ENCODE measurements at places on chromosomes 6 and 20.
A peak's percentile ranks its signal among the peaks of the same experiment; 100 is the strongest.

DNA sequence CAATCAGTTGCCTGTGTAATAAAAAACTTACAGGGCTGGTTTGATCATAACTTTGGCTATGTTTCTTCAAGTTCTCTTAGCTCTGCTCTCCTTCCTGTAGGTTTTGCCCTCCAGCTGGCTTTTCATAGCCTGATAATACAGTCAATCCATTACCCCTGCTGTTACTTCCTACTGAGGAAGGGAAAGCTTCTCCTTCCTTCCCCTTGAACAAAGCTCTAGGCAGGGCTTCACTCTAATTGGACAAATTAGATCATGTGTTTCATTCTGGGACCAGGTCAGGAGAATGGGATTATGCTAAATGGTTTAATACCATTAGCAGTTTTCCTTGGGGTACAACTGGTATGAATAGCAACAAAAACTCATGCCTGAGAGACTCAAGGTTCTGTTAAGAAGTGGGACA, 106.8 kb upstream of the MCHR2 start:
- H3K27me3 ChIP-seq: no peaks in the 10 kb centered on the region
- no peak for DNase-seq
- H3K4me1 ChIP-seq: peaks cover 7% of the 10 kb centered on the region
- no peaks in the 10 kb centered on the region for H3K36me3 ChIP-seq
- no peak overlapping the region for H3K27ac ChIP-seq
- H3K4me3 ChIP-seq: no peak overlapping the region

GRCh38 chr6:15948930-15949900, 179.7 kb upstream of the MYLIP start:
- H3K27ac ChIP-seq: no peak overlapping the region
- H3K27me3 ChIP-seq: no peaks in the 10 kb centered on the region
- no peak for DNase-seq

DNA sequence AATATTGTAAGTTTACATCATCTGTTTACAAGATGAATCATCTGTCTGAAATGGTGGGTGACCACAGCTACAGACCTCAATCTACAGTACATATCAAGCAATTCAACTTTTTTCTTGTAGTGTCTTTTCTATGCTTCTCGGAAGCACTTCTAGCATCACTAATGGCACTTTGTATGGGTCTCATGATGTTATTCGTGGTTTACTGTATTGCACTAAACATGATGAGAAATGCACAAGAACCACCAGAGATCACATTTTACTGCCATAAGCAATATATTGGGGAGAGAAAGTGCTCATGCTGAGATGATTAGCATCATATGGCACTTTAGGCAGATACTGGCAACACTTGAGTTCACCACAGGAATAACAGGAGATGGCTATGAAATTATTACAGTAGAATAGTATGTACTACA, 15.4 kb upstream of the BTBD3 start:
- H3K4me1 ChIP-seq: peaks cover 5% of the 10 kb centered on the region
- no peaks in the 10 kb centered on the region for H3K36me3 ChIP-seq
- H3K27me3 ChIP-seq: no peaks in the 10 kb centered on the region
- no peak for DNase-seq
- H3K27ac ChIP-seq: no peak overlapping the region

DNA sequence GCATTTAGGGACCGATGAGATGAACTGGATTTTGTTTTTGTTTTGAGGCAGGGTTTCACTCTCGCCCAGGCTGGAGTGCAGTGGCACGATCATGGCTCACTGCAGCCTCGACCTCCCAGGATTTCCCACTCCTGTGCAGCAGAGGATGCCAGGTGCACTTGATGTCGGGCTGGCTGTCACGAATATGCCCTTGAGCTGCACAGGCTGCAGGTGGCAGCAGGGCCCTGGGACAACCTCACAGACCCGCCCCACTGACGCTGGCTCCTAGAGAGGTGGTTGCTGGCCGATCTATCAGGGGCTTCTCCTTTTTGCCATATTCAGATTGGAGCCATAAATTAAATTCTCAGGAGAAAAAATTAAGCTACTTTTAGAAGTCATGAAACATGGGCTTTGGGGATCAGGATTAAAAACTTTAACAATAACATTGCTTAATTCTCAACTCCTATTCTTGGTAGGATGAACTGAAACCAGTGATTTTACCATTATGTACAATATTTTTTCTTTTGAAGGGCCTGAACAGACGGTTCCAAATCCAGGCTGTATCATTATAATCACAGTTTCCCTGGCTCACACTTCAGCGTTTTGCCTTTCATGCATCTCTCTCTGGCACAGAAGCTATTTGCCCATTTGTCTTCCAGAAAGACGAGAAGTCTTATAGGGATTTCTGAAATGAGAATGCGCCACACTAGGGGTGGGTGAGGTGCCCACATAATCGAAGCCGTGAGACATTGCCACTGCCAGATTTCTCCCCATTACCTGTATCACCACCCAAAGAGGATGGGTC, 32.4 kb downstream of the NQO2 start:
- no peak overlapping the region for H3K27ac ChIP-seq
- peaks cover 8% of the 10 kb centered on the region for H3K4me1 ChIP-seq
- DNase-seq: no peak
- H3K4me3 ChIP-seq: no peak overlapping the region
- H3K36me3 ChIP-seq: no peaks in the 10 kb centered on the region

DNA sequence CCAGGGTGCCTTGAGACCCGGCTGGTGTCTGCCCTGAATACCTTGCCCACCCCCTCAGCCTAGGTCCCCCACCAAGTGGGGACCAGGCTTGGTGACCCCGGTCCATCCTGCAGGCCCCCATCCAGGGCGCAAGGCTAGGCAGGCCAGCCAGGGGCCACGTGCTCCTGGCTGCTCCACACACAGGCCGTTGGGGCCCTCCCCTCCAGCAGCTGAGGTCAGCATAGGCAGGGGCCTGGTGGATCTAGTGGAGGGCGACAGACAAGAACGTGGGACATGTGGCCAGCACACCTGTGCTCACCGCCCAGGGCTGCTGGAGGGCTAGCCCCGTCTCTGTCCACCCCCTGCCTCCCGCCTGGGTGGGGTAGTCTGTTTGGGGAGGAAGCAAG, 7.5 kb upstream of the HRH3 start:
- no peaks in the 10 kb centered on the region for H3K36me3 ChIP-seq
- H3K27me3 ChIP-seq: peaks cover 3% of the 10 kb centered on the region
- DNase-seq: no peak
- H3K4me3 ChIP-seq: no peak overlapping the region
- no peak overlapping the region for H3K27ac ChIP-seq

DNA sequence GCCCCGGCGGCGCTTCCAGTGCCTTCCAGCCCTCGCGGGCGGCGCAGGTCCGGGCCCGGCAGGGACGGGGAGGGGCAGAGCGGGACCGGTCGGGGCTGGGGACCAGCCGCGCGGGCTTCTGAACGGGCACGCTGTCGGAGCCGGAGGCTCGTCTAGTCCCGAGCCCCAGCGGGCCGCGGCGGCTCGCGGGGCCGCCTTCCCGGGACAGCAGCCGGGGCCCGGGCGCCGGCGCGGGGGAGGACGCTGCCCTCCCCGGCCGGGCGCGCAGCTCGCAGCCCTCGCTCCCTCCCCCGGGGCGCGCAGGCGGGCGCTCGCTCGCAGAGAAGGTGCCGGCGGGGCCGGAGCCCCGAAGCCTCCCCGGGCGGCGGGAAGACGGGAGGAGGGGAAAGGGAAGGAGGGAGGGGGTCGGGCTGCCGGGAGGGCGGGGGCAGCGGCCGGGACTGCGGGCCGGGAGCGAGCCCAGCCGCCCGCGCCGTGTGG, 696 bp upstream of the SIRPA start:
- H3K27ac ChIP-seq: no peak overlapping the region
- DNase-seq: peak; percentile 39

GRCh38 chr6:118902726-118903125, 8.8 kb downstream of the ASF1A start:
- no peak for DNase-seq
- no peaks in the 10 kb centered on the region for H3K27me3 ChIP-seq
- H3K27ac ChIP-seq: no peak overlapping the region
- H3K4me3 ChIP-seq: no peak overlapping the region

DNA sequence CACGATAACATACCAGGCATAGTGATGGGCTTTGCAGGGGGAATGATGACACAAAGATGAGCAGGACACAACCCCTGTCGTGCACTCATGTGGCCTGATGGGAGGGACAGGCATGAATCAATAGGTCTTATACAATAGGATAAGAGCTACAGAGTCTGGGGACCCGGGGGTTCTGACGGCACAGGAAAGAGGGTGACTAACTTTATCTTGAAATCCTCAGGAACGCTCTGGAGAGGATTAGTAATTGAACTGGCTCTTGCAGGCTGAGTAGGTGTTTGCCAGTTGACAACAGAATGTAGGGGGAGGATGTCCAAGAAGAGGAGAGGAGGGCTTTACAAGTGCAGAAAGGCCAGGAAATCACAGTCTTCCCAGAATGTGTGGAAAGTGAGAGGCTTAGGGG, 219.9 kb upstream of the ECI2 start:
- no peak overlapping the region for H3K27ac ChIP-seq
- DNase-seq: no peak
- H3K27me3 ChIP-seq: no peaks in the 10 kb centered on the region

DNA sequence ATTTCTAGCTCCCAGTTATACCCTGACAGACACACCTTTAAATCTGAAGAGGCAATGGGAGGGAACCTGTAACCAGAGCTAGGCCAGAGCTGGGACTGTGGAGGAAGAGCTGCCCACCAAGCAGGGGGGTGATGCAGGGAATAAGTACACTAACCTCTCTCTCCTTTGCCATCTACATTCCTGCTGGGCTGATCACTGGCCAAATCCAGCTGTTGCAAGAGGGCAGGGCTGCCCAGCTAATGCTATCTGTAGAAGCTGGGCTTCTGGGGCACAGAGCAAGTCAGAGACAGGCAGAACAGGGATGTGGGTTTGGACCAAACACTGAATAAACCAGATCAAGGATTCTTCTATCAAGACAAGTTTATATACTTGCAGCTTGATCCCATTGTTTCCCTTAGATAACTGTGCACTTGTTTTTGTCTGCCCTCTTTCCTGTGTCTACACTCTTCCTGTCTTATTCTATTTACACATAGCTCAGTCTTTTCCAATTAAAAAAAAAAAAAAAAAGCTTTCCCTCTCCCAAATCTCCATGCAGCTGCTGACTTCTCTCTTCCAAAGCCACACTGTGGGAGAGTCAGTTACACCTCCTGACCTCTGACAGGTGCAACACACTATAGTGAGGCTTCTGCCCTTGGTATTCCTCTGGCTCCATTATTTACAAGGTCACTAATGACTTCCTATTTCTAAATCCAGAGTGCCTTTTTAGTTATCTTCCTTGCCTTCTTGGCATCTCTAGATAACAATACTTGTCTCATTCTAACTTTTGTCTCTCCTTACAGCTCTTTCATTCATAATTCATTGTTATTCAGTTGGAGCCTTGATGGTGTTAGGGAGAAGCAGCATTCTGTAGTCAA, 43.7 kb downstream of the TRIM38 start:
- H3K36me3 ChIP-seq: no peaks in the 10 kb centered on the region
- H3K27ac ChIP-seq: no peak overlapping the region
- no peak overlapping the region for H3K4me3 ChIP-seq
- DNase-seq: no peak
- no peaks in the 10 kb centered on the region for H3K4me1 ChIP-seq

DNA sequence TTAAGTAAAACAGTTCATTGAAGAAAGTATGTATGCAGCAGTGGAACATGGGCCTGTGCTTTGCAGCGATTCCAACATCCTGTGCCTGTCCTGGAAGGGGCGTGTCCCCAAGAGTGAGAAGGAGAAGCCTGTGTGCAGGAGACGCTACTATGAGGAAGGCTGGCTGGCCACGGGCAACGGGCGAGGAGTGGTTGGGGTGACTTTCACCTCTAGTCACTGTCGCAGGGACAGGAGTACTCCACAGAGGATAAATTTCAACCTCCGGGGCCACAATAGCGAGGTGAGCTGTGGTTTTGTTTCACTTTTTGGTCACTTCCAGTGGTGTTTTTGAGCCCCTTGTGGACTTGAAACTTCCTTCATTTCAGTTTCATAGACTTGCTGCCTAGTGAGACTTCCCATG, 1.7 kb downstream of the TULP4 start:
- no peaks in the 10 kb centered on the region for H3K4me1 ChIP-seq
- peaks cover 47% of the 10 kb centered on the region for H3K36me3 ChIP-seq
- no peak overlapping the region for H3K27ac ChIP-seq
- DNase-seq: no peak
- H3K4me3 ChIP-seq: no peak overlapping the region

DNA sequence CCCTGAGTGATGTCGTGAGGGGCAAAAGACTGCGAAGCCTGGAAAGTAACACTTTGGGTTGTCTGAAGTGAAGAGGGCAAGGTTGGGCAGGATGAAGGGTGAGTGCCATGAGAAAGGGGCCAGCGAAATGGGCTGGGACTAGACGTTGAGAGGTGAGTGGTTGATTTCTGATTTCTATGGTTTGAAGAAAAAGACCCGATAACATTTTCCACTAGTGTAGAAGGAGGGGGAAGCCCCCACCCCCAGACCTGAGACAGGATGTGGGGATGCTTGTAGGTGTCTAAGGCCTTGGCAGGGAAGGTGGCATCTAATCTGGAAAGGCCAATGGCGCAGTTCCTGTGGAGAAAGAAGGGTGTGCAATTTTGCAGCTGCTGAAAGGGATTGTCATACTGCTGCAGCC, 25.3 kb upstream of the KIF3B start:
- DNase-seq: no peak
- no peaks in the 10 kb centered on the region for H3K36me3 ChIP-seq
- no peaks in the 10 kb centered on the region for H3K4me1 ChIP-seq
- H3K4me3 ChIP-seq: no peak overlapping the region
- no peaks in the 10 kb centered on the region for H3K27me3 ChIP-seq

- H3K4me1 ChIP-seq: no peaks in the 10 kb centered on the region
- no peaks in the 10 kb centered on the region for H3K27me3 ChIP-seq
- H3K27ac ChIP-seq: no peak overlapping the region
- H3K4me3 ChIP-seq: no peak overlapping the region
- no peak for DNase-seq
These were observed 159.0 kb downstream of the TRMT11 start for GRCh38 chr6:126145351-126145750.

GRCh38 chr6:28429781-28430180, 13.5 kb downstream of the ZSCAN23 start:
- no peaks in the 10 kb centered on the region for H3K4me1 ChIP-seq
- peaks cover 3% of the 10 kb centered on the region for H3K36me3 ChIP-seq
- no peak overlapping the region for H3K4me3 ChIP-seq
- no peak overlapping the region for H3K27ac ChIP-seq
- no peaks in the 10 kb centered on the region for H3K27me3 ChIP-seq

GRCh38 chr6:126923807-126924206, 194.7 kb upstream of the RSPO3 start:
- no peaks in the 10 kb centered on the region for H3K36me3 ChIP-seq
- no peaks in the 10 kb centered on the region for H3K4me1 ChIP-seq
- DNase-seq: no peak
- H3K27me3 ChIP-seq: no peaks in the 10 kb centered on the region

Data from DND-41 (cell line).